CD4-positive, alpha-beta T cell (primary cell): ENCODE measurements at places on chromosomes 4 and X.

DNA sequence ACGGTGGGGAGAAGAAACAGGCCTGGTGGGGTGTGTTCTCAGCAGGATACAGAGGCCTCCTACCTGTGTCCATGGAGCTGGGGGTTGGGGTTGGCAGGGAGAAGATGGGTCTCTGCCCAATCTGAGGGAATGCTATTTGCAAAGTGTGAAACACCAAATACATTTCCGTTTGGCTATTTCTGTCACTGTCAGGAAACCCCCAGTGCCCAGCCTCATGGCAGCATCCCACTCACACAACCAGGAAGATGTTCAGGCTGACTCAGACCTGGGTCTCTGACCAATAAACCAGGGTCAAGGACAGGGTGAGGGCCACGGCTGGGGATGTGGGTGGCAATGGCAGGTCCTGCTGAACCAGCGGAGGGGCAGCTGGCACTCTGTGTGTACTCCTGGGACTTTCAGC lies 41.3 kb downstream of the BCOR start:
- DNase-seq, result no peak

GRCh38 chr4:25065431-25065858 lies 34.7 kb upstream of the LGI2 start:
- DNase-seq, result no peak

DNA sequence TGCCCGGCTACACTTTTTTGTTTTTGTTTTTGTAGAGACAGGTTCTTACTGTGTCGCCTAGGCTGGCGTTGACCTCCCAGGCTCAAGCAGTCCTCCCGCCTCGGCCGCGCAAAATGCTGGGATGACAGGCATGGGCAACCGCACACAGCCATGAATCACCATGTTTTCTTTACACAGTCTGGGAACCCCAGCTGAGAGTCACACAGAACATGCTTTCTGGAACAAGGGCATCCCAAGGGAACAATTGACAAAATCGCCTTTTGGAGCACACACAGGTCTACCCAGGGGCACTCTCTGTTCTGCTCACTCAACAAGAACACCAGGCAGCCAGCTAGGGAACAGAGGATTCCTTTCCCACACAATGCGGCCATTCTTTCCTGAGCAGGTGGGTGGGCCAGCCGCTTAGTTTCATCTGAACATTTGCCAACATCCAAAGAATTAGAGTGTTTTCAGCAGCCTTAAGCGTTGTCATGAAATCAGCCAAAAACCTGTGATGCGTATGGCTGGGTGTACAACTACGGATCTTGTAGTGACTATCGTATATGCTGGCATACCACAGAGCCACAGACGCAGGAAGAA lies 15.7 kb downstream of the PRKX start:
- no peak for DNase-seq

DNA sequence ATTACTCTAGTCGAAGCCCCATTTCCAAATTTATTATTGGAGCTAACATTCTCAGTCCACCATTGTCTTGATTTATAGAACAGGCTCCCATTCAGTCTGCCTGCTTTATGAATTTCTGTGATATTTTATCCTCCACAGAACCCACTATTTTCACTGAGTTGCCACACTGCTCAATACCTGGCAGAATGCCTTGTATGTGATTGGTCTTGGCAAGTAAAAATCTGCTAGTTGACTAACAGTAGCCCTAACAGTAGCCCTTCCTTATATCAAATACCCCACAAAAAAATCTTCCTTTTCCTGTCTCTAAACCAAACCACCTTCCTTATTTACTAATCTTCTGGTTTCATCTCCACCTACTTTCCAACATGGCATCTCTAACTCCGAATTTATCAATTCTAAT lies 82.6 kb downstream of the CHM start:
- DNase-seq, result no peak

DNA sequence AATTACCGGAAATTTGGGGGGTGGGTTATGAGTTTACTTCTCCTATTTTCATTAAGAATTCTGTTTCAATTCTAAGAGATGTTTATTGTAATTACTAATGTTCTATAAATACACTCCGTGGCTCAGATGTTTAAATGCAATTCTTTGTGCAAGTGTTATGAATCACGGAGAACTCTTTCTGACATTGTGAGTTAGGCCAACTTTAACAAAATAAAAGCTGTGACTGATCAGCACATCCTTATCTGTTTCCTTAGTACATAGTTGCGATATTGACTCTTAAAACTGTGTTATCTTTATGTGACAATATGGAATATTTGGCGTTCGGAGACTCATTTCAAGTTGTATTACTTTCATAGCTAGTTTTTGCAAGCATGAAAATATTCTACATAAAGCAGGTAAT lies 902 bp downstream of the KLHL4 start:
- DNase-seq, result no peak

DNA sequence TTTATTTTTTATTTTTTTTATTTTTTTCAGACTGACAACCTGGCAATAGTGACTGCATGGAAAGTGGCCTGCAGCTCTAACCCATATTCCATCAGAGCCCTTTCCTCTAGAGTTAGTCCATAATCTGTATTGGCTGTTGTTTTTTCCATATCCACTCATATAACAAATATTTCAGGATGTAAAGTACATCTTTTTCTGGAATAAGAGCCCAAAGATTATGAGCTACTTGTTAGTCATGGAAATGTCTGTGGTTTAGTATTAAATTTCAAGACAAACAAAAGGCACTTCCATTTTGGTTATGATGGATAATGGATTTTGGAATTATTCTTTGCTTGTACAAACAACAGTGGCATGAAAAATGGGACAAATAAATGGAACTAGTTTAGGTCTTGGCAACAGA lies 296.0 kb upstream of the HS3ST1 start:
- DNase-seq, result no peak
